ENCODE measurements at places on chromosomes 13 and 19.

DNA sequence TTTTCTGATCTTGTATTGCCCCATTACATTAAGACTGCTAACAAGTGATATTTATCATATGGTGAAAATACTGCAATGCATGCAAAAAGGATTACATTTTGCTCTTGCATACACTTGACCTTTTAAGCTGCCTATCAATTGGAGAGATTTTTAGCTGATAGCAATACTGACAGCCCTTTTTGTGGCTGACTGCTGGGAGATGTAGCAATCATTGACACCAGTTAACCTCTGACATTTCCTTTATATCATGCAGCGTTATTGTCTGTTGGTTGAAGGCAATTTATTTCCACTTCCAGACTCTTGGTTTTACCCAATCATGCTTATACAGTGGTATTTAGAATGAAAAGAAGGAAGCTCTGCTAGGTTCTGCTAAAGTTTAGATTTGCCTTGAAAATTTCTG, 364.0 kb downstream of the LMO7 start:
- no peak for DNase-seq

GRCh38 chr19:6753178-6754031, 13.8 kb downstream of the SH2D3A start:
- DNase-seq = peak; percentile 91

DNA sequence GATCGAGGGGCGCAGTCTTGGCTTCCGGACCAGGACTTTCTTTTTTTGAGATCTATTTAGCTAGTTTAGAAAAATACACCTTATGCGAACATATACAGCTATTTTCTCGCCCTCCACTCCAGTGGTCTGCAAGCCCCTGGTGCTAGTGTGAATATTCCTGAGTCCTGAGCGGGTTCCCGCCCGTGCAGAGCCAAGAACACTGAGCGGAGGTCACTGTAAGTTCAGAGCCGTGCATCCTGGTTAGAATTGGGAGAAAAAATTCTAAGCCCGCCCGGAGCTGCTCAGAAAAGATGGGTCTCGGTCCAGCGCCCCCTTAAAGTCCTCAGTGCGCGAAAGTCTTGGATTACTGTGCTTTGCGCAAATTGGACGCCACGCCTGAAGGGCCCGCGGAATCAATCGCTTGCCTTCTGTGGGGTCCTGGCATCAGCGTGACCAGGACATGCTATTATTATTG, 117.7 kb downstream of the KCNRG start:
- DNase-seq = no peak

DNA sequence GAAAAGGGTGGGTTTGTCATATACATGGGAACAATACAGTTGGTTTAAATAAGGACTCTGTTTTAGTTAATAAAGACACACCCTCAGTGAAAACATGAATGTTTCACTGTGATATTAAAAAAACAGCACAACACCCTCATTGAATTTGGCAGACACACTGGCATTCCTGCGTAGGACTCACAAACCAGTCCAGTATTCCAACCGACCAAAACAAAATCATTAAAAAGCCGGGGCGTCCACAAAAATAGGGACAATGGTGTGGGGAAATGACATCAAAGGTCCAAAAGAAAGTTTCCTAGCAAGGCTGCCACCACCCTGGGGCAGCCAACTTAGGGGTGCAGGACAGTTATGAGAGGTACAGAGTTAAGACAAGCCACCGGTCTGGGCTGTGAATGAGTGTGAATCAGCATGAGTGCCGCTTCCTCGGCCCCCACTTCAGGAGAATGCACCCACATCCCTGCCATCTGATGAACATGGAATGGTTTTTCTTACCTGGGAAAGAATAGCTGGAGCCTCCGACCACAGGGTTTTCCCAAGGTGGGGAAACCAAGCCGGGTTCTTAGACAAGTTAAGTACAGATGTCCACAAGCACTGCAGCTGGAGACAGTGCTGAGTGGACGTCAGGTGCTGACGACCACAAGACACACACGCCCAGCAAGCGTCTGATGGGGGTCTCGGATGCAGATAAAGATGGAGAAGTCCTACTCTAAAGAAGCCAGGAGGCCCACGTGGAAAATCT, 73.3 kb downstream of the KLF2 start:
- DNase-seq = no peak

GRCh38 chr13:88000239-88000638, 329.1 kb downstream of the SLITRK5 start:
- no peak for DNase-seq

DNA sequence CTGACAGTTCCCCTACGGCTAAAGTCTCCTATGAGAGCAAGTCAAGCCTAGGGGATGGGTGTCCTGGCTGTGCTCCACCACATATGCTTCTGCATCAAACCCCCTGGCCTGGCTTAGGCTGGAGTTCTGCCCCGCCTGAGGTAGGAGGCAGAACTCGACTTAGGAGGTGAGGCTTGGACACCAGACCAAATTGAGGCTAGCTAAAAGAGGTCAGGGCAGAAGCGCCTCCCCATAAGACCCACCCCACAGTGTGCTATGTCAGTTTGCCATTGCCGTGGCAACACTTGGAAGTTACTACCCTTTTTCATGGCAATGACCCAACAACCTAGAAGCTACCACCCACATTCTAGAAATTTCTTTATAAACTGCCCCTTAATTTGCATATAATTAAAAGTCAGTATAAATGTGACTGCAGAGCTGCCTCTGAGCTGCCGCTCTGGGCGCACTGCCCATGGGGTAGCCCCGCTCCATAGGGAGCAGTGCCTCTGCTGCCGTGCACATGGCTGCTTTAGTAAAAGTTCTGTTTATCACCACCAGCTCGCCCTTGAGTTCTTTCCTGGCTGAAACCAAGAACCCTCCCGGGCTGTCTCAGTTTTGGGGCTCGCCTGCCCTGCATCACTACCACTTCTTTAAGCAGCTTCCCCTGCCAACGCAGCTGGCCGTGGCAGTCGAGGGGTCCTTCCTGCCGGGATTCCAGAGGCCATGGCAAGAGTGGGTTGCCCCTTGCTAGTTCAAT, 20.2 kb downstream of the AP1M1 start:
- DNase-seq = no peak

DNA sequence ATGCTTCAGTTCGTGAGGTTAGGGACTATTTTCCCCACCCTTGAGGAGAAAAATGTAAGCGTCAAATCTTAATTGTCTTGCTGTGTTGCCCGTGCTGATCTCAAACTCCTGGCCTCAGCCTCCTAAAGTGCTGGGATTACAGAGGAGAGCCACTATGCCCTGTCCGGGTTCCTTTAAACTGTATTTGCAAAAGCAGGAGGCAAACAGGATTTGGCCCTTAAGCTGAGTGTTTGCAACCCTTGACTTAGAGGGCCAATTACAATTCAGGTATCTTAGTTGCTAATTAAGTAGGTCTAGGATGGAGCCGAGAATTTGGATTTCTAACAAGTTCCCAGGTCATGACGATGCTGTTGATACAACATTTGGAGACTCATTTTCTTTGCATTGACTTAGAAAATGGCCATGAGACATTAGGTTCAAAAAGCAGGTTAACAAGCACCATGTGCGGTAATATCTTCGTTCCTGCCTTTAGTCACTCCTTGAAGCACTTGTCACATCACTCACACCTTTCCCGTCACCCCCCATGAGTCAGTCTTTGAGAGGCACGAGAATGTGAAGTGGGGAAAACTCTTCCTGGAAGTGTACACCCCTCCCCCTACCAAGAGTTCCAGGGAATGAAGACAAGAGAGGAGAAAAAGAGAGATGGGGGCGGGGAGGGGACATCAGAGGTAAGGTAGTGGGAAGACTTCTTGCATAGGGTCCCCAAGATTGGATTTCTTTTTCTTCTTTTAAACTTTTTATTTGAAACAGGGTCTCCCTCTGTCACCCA, 2.6 kb downstream of the NAPSA start:
- no peak for DNase-seq

GRCh38 chr13:23683084-23683483, 112.9 kb downstream of the TNFRSF19 start:
- no peak for DNase-seq

- no peak for DNase-seq
These were observed 334.2 kb upstream of the SGCG start for GRCh38 chr13:22846551-22846950.

- DNase-seq = no peak
These were observed 35.4 kb downstream of the BRD4 start for GRCh38 chr19:15296841-15297415.

GRCh38 chr19:54030895-54031586, 32.7 kb downstream of the VSTM1 start:
- DNase-seq = no peak

- DNase-seq = no peak
These were observed 5.1 kb downstream of the ZNF507 start for GRCh38 chr19:32350471-32350865.

All from germinal center (tissue), 1 donor.